ENCODE measurements at places on chromosomes 16 and 17.

DNA sequence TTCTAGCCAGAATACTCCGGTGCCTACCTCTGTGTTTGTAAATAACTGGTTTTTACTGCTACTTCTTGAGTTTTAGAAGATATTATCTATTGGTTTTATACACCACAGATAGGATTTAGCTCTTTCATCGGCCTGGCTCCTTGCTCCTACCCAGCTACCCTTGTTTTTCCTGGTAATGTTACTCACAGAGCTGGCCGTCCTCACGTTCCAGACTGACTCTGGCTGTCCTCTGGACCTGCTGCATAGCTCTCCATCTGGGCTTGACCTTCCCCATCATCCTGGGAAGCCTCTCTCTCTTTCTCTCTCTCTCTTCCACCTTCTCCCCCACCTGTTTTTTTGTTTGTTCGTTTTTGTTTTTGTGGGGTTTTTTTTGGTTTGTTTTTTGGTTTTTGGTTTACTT, 51.5 kb downstream of the MPRIP start:
- no peak for DNase-seq

DNA sequence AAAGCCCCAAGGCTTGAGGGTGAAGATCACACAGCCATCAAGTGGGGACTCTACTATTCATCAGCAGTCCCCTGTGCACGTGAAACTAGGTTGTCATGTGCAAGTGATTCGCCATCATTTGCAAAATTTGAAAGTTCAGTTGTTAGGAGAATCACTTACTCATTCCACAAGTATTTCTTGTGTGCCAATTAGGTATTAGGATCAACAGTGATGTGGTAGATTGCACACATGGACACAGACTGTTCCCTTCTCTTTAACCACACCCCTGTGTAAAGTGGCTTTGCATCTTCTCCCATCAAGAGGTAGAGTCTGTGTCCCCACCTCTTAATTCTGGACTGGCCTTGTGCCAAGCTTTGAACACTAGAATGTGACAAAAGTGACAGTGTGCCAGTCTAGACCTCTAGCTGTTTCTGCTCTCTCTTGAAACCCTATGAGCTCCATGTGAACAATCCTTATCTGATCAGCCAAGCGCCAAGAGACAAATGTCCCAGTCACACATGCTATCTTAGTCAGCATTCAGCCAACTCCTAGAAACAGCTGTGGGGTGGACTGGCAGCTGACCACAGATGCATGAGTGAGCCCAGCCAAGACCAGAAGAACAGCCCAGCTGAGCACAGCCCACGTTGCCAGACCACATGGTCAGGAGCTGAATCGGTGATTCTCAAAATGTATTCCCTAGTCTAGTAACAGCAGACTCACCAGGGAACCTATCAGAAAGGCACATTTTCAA, 31.5 kb upstream of the SHISA9 start:
- DNase-seq: no peak

GRCh38 chr17:58507123-58507634, 7.3 kb downstream of the MTMR4 start:
- no peak for DNase-seq

- DNase-seq: no peak
Observed at GRCh38 chr16:46897471-46897870, 13.3 kb downstream of the GPT2 start.
